ENCODE measurements at places on chromosomes 5 and 9. TPM values are rescaled to one million over a fixed set of nuclear protein-coding genes. Genes with fewer than 3 reads are reported as not detected.

PCDHA3 gene
- 13.2 TPM for polyA plus RNA-seq

BNIP1 gene
- polyA plus RNA-seq, result 20.5 TPM

SUSD3 gene
- 3.1 TPM for polyA plus RNA-seq

TMEM174 gene
- not detected for polyA plus RNA-seq

BARHL1 gene
- polyA plus RNA-seq, result 3.2 TPM

PRR16 gene
- polyA plus RNA-seq, result 5.7 TPM
